T-helper 1 cell treated with Interleukin-12 subunit alpha and Interleukin-12 subunit beta and Interleukin-4 antibody, amounts not matched to agents 30 ng/mL and 1 ng/mL, for 36 hours (primary cell): ENCODE measurements at places on chromosomes 2 and 18. TPM values are rescaled to one million over a fixed set of nuclear protein-coding genes. Genes with fewer than 3 reads are reported as not detected.

Gene DSC3
- not detected in 2 replicates for total RNA-seq

Gene LOXL3
- total RNA-seq = 0.78 and 0.98 TPM in 2 replicates

Gene NEU4
- total RNA-seq = 0.29 TPM in 1 of 2 replicates, not detected in the other

Gene MTCL1
- total RNA-seq = 0.42 and 0.56 TPM in 2 replicates

Gene ADCY3
- total RNA-seq = 40.6 and 43.0 TPM in 2 replicates

Gene SLC38A11
- not detected in 2 replicates for total RNA-seq
